ENCODE measurements at places on chromosomes 5 and 9.
A peak's percentile ranks its signal among the peaks of the same experiment; 100 is the strongest.

DNA sequence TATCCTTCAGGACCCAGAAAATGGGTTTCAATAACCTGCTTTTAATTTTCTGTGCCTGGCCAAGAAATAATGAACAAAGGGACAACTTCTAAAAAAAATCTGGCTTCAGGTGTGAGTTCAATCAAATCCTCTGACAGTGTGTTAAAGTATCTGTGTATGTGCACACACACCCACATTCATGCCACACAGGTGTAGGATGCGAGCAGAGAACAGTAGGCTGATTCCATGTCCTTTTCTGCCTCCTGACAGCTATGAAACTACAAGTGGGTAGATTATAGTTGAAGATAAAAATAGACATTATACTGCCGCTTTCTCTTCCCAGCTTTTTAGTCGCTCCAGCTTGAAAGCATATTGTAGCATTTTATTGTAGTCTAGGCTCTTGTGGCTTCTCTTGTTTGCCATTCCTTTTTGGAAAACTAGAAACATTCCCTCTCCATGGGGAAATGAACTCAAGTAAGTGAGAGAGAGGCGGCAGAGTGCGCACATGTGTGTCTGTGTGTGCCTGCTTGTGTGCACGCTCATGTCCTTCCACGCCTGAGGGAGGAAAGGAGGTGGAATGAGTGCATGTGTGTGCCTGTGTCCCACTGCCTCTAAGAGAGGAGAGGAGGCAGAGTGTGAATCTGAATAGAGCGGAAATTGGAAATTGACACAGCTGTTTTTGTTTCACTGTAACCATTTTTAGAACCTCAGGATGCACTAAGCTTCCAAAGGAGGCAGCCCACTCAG, 273.0 kb downstream of the ELAVL2 start:
- DNase-seq = no peak

GRCh38 chr5:141814064-141814964, 63.9 kb downstream of the PCDH1 start:
- peak; percentile 59 for DNase-seq

DNA sequence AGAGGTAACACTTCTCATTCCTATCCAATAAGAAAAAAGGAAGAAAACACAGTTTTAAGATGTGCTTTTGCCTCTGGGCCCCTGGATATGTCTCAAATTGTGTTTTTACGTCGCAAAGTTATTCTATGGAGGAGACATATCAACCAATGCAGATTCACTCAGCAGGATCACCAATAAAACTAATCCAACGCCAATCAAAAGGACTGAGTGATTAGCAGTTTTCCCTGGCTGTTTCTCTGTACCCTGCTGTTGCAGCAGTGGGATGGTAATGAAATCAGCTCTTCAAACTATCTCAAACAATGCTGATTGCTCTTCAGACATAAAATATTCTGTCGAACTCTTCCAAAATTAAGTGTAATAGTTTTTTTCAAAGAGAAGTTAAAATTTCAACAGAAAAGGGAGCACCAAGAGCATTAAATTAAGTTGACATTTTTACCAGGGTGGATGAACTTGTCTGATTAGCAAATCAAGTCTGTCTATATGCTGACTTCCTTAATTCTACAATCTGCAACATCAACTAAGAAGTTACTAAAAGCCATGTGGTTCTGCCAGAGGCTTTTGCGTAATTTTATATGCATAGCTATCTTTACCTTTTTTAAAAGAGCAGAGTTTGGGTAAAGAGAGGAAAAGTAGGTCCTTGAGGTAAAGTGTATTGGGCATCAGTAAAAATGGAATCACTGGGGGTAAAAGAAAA, 9.7 kb upstream of the HK3 start:
- no peak for DNase-seq

- DNase-seq = no peak
These were observed 50.2 kb upstream of the ZBTB43 start for GRCh38 chr9:126754436-126755316.

DNA sequence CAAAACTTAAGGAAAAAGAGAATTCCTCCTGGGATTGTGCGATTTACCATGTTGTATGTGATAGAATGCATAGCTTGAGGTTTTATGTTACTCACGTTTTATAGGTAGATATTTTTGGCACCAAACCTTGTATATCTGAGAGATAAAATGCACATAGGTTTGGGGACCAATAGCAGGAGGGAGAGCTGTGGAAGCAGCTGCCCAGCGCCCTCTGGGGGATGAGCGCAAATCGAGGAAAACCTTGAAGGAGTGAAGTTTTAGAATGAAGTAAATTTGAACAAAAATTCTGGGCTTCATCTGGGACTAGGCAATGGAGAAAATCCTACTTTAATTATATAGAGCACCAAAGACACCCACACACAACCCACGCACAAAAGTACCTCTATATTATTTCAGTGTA, 197.0 kb downstream of the ADCY2 start:
- no peak for DNase-seq

DNA sequence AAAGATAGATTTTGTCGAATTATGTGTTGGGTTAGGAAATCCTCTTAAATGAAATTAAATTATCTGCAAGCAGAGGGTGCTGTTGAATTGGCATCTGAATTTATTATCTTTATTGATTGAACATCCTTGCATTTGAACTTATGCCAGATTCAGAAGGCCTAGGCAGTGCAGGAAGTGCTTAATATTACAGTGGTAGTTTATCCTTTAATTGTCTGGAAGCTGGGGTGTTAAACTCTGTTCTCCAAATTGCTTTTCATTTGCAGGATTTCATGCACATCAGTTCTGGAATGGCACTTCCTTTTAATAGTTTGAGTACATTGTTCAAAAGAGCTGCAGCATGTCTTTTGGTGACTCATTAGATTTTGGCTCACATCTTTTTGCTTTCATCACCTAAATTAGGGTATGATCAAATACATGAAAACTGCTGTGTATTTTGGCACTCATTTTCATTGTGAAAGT, 186.3 kb downstream of the KDM4C start:
- DNase-seq = no peak

- no peak for DNase-seq
These were observed 9.0 kb downstream of the NIPSNAP3B start for GRCh38 chr9:104772714-104773510.

DNA sequence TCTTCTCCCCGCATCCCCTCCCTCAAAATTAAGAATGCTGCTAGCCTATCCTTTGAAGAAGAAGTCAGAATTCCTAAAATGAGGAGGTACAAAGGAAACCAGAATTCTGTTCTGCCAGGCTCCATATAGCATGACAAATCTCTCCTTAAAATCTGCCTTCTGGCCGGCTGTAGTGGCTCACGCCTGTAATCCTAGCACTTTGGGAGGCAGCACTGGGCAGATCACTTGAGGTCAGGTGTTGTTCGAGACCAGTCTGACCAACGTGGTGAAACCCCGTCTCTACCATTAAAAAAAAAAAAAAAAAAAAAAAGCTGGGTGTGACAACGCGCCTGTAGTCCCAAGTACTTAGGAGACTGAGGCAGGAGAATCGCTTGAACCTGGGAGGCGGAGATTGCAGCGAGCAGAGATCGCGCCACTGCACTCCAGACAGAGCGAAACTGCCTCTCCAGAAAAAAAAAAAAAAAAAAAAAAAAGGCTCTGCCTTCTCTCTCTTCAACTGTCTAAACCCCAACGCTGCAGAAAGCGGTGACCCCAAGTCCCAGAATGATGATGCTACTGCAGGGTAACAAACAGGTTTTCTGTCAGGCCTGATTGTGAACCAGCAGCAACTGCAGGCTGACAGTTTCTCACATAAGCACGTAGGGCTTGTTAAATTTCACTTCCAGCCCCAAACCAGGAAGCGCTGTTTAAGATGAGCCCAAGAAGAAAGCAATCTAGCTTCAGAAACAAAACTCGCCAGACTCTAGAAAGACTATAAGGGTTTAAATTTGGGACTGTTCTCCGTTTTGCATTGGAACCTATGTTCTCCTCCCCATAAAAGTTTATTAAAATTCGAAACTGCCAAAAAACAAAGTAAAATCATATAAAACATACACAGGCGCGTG, 963 bp upstream of the CAST start:
- peak; percentile 52 for DNase-seq

GRCh38 chr9:14993061-14993800, 83.0 kb upstream of the FREM1 start:
- peak; percentile 74 for DNase-seq

All from activated T-cell treated with anti-CD3 and anti-CD28 coated beads, Interleukin-2, amount 50 U/mL, for 24 hours (primary cell).